GM13976 (cell line): ENCODE measurements at places on chromosomes 12 and 14.
A peak's percentile ranks its signal among the peaks of the same experiment; 100 is the strongest.

- DNase-seq = no peak
Observed at GRCh38 chr12:31895449-31896150, 63.6 kb upstream of the RESF1 start.

GRCh38 chr12:29131539-29131938, 17.5 kb upstream of the FAR2 start:
- no peak for DNase-seq

- no peak for DNase-seq
Observed at GRCh38 chr12:101620762-101621133, 26.0 kb downstream of the MYBPC1 start.

- DNase-seq = no peak
Observed at GRCh38 chr14:94476023-94476422, at the start of gene SERPINA9. Gene SERPINA9, minus strand, starts transcription at chr14:94476197. Its CDS starts 6,357 bp downstream, at chr14:94469840.

GRCh38 chr12:11685316-11685715, 35.8 kb downstream of the ETV6 start:
- no peak for DNase-seq

- DNase-seq = no peak
Observed at GRCh38 chr14:32669391-32669790, 269.3 kb upstream of the NPAS3 start.

DNA sequence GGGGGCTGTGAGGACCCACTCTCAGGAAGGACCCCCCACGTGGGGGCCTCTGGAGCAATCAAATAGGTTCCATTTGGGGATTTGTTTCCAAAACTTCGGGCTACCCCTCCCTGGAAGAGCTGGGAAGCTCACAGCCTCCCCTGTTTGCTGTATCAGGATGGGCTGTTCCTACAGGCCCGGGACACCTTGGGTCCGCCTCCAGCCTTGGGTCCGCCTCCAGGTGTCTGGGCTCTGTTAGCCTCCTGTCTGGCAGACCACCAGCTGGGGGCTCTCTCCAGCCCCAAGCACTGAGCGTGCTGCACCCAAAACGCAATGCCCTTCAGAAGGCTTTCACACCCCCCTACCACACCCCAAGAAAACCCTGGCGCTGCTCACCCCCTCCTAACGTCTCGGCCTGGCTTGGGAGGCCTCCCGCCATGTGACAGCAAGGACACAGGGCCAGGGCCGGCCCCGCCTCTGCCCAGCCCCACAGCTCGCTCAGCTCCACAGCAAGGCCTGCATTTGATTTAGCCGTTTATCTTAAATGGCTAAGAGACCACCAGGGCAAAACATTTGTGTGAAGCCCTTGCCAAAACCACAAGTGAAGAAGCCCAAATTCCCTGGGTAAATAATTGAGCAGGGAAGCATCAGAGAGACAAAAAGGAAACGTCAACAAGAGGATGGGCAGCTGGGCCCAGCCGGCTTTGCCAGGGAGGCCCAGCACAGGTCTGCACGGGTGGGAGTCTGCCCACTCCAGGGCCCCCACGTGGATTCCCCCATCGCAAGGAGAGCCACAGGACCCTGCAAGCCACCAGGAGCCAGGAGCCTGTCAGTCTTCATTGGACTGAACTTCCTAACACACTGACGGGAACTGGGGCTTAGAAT, 39.9 kb downstream of the BCL11B start:
- DNase-seq = no peak

GRCh38 chr12:68374307-68374982, 42.3 kb upstream of the MDM1 start:
- peak; percentile 66 for DNase-seq

DNA sequence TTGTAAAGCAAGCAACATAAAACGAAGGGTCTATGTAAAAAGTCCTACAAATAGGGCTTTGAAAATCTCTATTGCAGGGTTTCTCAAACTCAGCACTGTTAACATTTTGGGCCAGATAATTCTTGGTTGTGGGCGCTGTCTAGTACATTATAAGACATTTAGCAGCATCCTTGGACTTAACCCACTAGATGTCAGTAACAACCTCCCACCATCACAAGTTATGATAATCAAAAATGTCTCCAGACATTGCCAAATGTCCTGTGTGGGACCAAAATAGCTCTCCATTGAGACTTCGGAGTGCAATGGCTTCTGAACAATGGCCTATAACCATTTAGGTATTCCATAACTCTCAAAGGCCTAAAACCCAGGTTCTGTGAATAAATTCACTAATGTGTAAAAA, 22.9 kb upstream of the DHRS7 start:
- DNase-seq = no peak

DNA sequence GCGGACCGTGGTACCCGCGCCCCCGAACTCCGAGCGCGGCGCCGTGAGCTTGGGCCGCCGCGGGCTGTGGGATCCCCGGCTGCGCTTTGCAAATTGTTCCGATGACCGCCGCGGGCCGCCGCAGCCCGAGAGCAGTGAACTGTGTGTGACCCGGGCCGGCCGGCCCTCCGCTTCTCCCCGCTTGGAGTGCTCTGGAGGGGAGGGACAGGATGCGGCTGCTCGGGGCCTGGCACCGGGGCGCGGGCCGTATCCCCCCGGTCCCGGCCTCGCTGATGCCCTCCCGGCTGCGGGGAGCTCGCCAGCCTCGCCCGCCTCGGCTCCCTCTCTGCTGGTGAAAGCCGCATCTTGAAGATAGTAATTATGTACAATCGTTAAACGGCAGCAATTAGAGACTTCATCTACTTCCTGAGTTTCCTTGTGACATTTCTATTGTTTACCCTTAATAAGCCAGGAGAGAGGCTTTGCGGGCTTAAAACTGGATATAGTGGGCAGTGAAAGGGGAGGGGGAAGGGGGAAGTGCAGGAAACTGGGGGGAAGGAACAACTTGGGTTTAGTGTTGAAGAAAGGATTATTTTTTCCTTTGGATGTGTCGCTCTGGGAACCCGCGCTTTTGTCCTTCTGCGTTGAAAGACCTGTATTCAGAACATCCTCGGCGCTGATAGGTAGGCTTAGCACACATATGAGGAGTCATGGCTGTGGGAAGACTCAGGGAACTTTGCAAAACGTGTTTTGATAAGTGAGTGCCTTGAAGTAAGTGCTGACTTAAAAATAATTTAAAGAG, 1.2 kb downstream of the PELI2 start:
- peak; percentile 45 for DNase-seq

DNA sequence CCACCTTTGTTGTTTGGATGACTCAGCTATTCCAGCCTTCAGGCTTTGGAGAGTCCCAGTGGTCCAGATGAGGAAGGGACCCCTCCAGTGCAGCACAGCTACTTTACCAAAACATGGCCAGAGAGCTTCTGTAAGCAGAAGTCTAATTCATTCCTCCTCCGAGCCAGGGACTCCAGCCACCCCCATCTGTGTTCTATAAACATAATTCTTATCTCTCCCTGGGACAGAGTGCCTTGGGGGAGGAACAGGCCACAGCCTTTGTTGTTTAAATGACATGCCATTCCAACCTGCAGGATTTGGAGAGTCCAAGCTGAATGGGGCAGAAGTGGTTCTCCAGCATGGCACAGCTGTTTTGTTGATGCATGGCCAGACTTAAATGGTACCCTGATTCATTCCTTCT, 994.0 kb downstream of the TRHDE start:
- no peak for DNase-seq

GRCh38 chr12:50720085-50720484, 43.8 kb upstream of the ATF1 start:
- no peak for DNase-seq

DNA sequence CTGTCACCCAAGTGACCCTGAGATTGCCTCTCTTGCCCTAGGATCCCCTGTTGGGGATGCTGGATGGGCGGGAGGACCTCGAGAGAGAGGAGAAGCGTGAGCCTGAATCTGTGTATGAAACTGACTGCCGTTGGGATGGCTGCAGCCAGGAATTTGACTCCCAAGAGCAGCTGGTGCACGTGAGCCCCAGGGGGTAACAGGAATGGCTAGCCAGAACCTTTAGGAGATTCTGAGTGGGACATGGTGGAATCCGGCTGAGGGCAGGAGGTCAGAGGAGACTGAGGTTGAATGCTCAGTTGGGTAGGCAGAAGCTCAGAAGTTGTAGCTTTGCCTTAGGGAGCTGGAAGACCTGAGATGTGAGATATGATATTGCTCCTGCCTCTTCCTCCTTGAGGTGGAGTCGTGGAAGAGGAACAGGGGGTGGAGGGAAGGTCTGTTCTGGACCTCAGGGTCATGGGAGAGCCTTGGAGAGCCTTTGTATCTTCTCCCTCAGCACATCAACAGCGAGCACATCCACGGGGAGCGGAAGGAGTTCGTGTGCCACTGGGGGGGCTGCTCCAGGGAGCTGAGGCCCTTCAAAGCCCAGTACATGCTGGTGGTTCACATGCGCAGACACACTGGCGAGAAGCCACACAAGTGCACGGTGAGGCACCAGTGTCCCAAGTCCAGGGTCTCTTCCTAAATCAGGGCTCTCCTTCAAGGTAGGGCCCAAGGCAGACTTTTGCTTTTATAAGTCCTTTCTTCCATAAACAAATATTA, 6.3 kb downstream of the GLI1 start:
- DNase-seq = no peak

DNA sequence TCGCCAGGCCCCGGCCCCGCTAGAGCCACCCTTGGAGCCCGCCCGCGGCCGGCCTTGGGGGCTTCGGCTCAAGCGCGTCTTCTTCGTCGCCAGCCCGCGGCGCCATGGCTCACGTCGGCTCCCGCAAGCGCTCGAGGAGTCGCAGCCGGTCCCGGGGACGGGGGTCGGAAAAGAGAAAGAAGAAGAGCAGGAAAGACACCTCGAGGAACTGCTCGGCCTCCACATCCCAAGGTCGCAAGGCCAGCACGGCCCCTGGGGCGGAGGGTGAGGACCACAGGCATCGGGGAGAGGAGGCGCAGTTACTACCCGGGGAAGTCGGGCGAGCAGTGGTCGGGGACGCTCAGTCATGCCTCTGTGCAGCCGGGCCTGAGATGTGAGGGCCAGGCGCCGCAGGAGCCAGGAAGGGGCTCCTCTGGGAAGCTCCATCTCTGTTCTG, 573 bp downstream of the ARL6IP4 start:
- DNase-seq = no peak

- no peak for DNase-seq
Observed at GRCh38 chr14:90424075-90424474, 27.2 kb downstream of the CALM1 start.

- no peak for DNase-seq
Observed at GRCh38 chr14:59337141-59337611, 128.0 kb downstream of the GPR135 start.

DNA sequence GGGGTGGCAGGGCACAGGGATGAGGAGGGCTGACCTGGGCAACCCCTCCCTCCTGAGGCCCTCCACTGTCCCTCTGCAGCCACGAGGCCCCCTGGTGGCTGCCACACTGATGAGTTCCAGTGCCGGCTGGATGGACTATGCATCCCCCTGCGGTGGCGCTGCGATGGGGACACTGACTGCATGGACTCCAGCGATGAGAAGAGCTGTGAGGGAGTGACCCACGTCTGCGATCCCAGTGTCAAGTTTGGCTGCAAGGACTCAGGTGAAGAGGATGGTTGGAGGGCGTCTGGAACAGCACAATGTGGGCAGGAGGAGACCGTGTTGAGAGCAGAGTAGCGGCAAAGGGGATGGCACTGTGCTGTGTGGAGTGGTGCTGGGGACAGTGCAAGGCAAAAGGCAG, 25.7 kb upstream of the LRP1-AS start:
- peak; percentile 71 for DNase-seq

DNA sequence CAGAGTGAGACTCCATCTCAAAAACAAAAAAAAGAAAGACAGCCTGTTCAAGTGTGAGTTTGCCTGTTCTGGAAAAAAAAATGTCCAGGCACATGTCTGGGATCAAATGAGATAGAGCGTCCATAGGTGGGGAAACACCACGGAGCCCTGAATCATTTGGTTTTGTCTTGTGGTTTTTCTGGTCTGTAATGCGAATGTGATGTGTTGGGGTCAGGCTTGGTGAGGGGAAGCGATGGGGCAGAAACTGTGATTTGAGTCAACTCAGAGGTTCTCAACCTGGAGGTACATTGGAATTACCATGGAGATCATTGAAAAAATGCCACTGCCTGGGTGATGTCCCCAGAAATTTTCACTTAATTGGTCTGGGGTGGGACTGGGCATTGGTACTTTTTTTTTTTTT, 183.9 kb upstream of the PWP1 start:
- DNase-seq = no peak

DNA sequence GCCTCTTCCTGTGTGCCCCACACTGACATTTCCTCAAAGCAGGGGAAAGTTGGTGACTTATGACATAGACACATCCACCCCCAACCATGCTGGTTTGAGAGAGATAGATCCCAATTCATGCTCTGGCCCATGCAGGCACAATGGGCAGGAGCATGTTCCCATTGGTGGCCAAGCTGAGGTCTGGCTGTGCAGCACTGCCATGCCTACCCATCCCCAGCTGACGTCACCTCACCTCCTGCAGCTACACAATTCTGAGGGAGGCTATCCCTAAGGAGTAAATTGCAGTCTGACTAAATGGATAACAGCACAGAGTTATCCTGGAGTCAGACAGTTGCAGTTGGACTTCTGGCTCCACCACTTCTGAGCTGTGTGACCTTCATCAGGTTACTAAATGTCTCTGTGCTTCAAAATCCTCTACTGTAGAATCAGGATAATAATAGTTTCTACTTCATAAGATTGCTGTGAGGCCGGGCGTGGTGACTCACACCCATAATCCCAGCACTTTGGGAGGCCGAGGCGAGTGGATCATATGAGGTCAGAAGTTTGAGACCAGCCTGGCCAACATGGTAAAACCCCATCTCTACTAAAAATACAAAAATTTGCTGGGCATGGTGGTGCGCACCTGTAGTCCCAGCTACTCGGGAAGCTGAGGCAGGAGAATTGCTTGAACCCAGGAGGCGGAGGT, 323.9 kb downstream of the BCL11B start:
- no peak for DNase-seq

GRCh38 chr14:102320033-102320660, 601 bp downstream of the ZNF839 start:
- peak; percentile 61 for DNase-seq

GRCh38 chr12:93957870-93958269, 190.5 kb upstream of the PLXNC1 start:
- DNase-seq = no peak

DNA sequence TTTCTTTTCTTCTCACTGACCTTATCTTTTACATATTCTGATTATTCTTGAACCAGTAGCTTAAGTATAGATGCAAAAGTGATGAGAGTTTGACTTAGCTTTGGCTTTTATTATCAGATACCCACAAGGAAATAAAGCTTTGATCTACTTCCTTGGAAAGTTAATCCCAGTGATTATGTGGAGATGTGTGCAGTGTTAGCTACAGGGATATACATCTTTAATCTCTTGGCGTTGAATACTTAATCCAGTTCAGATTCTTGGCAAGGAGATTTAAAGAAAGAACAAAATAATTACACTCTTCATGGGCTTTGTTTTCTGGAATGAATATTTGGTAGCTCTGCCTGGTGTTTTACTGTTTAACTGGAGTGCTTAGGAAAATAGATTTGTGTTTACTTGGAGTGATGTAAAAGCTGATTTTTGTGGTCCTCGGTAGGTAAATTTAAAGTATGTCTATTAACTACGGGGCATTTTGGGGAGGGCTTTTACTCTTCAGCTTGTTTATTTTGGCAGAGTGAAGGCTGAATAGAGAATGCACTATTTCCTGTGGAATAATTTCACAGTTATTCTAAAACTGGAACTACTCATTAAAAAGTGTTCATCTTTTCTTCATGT, 150.1 kb upstream of the LRIG3 start:
- DNase-seq = no peak

DNA sequence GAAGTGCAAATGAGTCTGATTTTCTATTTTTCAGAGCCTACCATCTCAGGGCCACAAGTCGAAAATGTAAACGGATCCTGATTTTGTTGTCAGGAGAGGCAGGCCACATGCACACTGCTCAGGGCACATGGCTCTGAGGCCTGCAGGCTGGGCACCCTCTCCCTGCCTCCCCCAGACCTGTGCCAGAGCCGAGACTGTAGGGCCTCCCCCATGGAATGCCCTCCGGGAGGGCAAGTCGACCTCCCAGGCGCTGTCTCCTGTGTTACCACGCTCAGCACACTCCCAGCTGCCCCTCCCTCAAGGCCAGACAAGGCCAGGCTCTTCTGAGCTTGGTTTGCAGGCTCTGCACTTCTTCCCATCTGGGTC, 121.7 kb downstream of the CRACR2A start:
- DNase-seq = no peak
